ENCODE measurements at places on chromosomes 2 and 18.
A peak's percentile ranks its signal among the peaks of the same experiment; 100 is the strongest.

GRCh38 chr18:40159141-40160017, 1795.7 kb upstream of the PIK3C3 start:
- H3K27me3 ChIP-seq = no peaks in the 10 kb centered on the region
- no peaks in the 10 kb centered on the region for H3K4me1 ChIP-seq
- H3K27ac ChIP-seq = no peak overlapping the region
- no peaks in the 10 kb centered on the region for H3K36me3 ChIP-seq
- peak; percentile 41 for DNase-seq

DNA sequence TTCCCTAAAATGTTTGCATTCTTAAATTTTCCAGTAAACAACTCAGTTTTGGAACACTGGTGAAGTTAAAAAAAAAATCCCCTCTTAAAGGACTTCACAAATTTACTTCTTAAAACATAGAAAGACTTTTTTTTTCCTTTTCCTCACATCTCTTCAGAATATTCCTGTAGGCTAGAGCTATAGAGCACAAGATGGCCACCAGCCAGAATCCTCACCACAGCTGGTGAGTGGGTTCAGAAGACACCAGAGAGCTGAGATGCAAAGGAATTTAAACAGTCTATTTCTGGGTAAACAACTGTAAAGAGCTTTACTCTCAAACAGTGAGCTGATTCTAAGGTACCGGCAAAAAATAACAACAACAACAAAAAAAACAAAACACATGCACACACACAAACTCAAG, 252.8 kb downstream of the LRP1B start:
- no peaks in the 10 kb centered on the region for H3K36me3 ChIP-seq
- H3K4me3 ChIP-seq = no peak overlapping the region
- no peaks in the 10 kb centered on the region for H3K27me3 ChIP-seq
- no peak overlapping the region for H3K27ac ChIP-seq
- H3K4me1 ChIP-seq = peaks cover 6% of the 10 kb centered on the region

GRCh38 chr2:40225670-40226210, 226.2 kb downstream of the SLC8A1 start:
- no peaks in the 10 kb centered on the region for H3K27me3 ChIP-seq
- DNase-seq = no peak
- H3K4me1 ChIP-seq = peaks cover 8% of the 10 kb centered on the region
- no peak overlapping the region for H3K4me3 ChIP-seq
- H3K36me3 ChIP-seq = no peaks in the 10 kb centered on the region

GRCh38 chr2:126831234-126832005, 67.3 kb upstream of the TEX51 start:
- no peak overlapping the region for H3K27ac ChIP-seq
- no peaks in the 10 kb centered on the region for H3K4me1 ChIP-seq
- no peak overlapping the region for H3K4me3 ChIP-seq
- H3K27me3 ChIP-seq = peaks cover 30% of the 10 kb centered on the region
- DNase-seq = peak; percentile 7
- no peaks in the 10 kb centered on the region for H3K36me3 ChIP-seq

DNA sequence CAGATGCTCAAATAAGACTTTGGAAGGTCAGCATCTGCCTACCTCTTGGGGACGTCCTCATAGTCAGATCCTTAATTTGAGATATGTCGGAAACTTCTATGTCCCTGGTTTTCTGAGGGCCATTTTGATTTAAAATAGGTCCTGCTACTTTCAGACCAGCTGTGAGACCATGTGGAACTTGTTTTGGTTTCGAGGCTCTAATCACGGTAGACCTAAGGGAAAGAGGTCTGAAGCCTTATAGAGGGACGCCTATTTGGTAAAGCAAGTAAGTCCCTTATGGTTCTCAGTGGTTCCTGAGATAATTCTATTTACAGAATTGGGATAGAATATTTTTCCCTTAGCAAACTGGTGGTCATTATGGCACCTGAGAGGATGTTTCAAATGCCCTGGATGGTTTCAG, 75.1 kb downstream of the RFTN2 start:
- H3K4me1 ChIP-seq = no peaks in the 10 kb centered on the region
- no peak for DNase-seq
- H3K4me3 ChIP-seq = no peak overlapping the region

DNA sequence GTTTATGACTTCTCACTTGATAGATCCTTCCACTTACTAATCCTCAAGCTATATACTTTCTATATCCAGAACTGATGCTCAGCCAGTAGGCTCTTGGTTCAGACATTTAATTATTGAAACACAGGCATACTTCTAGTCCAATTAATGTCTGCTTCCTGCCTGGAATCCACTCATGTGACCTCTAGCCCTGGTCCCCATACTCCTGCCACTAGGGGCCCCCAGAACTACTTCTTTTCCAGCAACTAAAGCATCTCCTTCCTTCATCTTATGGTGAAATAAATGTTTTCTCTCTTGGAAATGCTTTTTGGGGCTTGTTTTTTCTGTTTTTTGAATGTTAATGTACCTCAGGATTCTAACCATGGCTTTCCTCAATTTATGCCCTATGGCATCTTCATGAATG, 527.6 kb downstream of the SATB2 start:
- no peaks in the 10 kb centered on the region for H3K27me3 ChIP-seq
- no peak overlapping the region for H3K4me3 ChIP-seq
- DNase-seq = no peak
- no peaks in the 10 kb centered on the region for H3K4me1 ChIP-seq
- H3K27ac ChIP-seq = no peak overlapping the region

GRCh38 chr18:2954869-2955645, 57.9 kb downstream of the LPIN2 start:
- H3K4me3 ChIP-seq = no peak overlapping the region
- DNase-seq = no peak
- H3K27me3 ChIP-seq = no peaks in the 10 kb centered on the region
- no peak overlapping the region for H3K27ac ChIP-seq
- 0 out of 2 replicates have a peak, but pooled peaks cover 4% of the 10 kb centered on the region for H3K36me3 ChIP-seq

DNA sequence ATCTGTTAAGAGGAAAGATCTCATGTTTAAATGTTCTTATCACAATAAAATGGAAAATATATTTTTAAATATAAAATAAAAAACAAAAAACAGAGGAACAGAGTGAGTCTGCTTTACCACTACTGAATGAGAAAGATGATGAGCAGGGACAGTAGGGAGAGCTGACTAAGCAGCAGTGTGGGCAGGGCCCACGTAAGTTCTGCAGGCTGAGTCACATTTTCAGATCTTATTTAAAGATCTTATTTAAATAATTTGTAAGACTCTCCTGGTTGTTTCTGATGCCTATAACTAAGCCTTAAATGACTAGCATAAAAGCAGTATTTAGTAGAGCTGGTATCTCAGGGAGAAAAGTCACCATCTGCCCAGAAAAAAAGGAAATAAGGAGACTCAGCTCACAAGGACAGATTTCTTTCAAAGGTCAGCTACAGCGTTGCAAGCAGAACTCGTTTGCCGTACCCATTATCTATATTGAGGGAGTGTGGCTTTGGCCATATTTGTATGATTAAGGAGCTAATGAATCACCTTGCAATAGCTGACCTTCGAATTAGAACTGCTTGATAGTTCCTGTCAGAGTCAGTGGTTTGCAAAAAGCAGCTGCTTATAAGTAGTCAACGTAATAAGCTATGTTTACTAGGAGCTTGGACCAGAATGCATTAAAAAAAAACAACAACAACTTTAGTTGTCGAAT, 322.1 kb upstream of the CHAC2 start:
- no peaks in the 10 kb centered on the region for H3K27me3 ChIP-seq
- peaks cover 18% of the 10 kb centered on the region for H3K4me1 ChIP-seq
- peak overlapping the region; percentile 81 for H3K27ac ChIP-seq
- peak; percentile 76 for DNase-seq
- peak overlapping the region; percentile 54 for H3K4me3 ChIP-seq
- no peaks in the 10 kb centered on the region for H3K36me3 ChIP-seq

DNA sequence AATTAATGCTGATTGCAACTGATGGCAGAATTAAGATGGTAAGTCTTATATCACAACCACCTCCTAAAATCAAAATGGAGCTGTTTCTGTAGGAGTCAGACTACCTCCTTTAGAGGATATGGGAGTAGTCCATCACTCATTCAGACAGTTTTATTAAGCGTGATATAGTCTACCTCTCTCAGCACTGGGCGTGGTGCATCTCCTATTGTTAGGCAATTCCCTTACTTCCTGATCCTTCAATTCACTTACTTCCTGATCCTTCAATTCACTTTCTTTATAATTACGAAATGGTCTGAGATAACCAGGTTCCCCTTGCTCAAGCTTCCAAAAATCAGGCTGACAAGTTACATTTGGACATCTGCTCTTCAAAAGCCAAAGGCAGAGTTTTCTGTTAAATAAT, 31.9 kb downstream of the ATP8B1 start:
- DNase-seq = peak; percentile 88
- no peaks in the 10 kb centered on the region for H3K36me3 ChIP-seq
- H3K4me3 ChIP-seq = peak overlapping the region; percentile 50
- H3K4me1 ChIP-seq = peaks cover 64% of the 10 kb centered on the region
- no peaks in the 10 kb centered on the region for H3K27me3 ChIP-seq
- H3K27ac ChIP-seq = peak overlapping the region; percentile 97

DNA sequence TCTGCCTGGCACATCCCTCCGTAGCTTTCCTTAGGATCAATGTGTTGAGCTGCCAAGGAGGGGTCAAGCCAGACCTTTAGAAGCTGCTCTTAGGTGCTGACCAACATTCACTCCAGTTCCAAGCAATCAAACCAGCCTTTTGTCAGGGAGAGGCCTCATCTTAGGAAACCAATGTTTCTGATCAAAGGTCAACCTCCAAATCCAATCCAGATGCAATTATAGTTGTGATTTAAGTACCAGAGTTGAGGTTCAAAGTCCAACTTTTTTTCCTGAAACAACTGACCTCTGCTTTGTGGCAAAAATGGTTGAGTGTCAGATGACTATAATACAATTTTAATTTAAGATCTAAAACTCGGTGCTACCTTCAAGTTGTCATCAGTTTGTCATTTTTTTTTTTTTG, 303.4 kb downstream of the ALK start:
- H3K36me3 ChIP-seq = no peaks in the 10 kb centered on the region
- DNase-seq = no peak
- peaks cover 9% of the 10 kb centered on the region for H3K4me1 ChIP-seq

DNA sequence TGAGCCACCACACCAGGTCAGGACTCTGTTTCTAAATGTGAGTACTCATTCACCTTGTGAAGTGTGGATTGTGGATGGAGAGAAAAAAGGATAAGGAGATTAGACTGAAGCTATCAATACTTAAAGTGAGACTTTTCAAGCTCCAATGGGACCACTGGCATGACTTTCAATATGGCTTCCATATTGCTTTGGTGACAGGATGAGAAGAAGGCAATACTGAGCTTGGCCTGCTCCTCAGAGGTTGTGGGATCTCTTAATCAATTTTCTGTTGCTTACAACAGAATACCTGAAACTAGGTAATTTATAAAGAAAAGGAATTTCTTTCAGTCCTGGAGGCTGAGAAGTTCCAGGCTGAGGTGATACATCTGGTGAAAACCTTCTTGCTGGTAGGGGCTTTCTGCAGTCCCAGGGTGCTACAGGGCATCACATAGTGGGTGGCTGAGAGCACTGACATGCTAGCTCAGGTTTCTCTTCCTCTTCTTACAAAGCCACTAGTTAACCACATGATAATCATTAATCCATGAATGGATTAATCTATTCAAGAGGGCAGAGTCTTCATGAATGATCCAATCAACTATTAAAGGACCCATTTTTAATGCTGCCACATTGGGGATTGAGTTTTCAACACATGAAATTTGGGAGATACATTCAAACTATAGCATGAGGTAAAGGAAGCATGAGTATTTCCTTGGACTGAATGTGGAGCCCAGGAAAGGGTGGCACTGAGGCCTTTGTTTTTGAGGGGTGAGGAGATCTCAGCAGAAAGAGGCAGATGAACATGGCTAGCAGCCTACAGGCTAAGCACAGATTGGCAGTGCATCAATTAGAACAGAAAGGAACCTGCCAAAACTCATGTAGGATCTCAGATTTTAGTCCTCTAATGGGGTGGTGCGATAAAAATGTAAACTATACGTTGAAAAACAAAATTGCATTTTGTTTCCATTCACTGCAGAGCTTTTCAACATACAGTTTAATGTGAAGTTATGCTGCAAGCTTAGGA, 274.5 kb downstream of the PIK3C3 start:
- H3K27me3 ChIP-seq = no peaks in the 10 kb centered on the region
- H3K36me3 ChIP-seq = no peaks in the 10 kb centered on the region
- H3K27ac ChIP-seq = no peak overlapping the region
- no peak overlapping the region for H3K4me3 ChIP-seq

- no peak overlapping the region for H3K4me3 ChIP-seq
- H3K27me3 ChIP-seq = no peaks in the 10 kb centered on the region
- no peaks in the 10 kb centered on the region for H3K36me3 ChIP-seq
- H3K27ac ChIP-seq = no peak overlapping the region
Observed at GRCh38 chr2:16824472-16824871, 158.8 kb upstream of the CYRIA start.

Measured in PC-3 (cell line).